ENCODE measurements at places on chromosomes 6 and 20.
A peak's percentile ranks its signal among the peaks of the same experiment; 100 is the strongest.

DNA sequence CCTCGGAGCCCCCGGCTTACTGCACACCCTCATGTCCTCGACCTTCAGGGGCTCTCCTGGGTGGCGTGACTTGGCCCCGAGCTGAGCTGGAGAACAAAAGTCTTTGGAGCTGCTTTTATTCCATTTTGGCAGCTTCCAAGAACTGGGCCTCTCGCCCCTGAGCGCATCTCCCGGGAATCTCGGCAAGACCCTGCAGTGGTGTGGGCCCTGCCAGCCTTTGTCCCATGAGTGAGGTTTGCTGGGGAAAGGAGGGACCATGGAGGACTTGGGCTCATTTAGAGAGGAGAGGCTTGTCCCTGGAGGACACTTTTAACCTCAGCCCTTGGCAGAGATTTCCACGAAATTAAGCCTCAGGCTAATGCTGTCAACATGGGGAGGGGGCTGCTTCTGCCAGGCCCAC, 62.3 kb upstream of the SLCO4A1 start:
- no peak for DNase-seq

GRCh38 chr20:33276303-33277113, 6.5 kb upstream of the BPIFB1 start:
- DNase-seq = no peak

- DNase-seq = no peak
These were observed 26.3 kb downstream of the C6orf89 start for GRCh38 chr6:36912030-36912454.

- DNase-seq = no peak
These were observed 2.0 kb downstream of the TBX18 start for GRCh38 chr6:84762220-84763002.

DNA sequence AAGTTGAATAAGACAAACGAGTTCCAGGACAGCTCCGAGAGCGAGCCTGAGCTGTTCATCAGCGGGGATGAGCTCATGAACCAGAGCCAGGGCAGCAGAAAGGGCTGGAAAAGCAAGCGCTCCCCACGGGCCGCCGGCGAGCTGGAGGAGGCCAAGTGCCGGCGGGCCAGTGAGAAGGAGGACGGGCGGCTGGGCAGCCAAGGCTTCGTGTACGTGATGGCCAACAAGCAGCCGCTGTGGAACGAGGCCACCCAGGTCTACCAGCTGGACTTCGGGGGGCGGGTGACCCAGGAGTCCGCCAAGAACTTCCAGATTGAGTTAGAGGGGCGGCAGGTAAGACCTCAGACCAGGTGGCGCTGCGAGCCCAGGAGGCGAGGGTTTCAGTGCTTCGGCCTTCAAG, 56.0 kb upstream of the TMEM181 start:
- DNase-seq = no peak

DNA sequence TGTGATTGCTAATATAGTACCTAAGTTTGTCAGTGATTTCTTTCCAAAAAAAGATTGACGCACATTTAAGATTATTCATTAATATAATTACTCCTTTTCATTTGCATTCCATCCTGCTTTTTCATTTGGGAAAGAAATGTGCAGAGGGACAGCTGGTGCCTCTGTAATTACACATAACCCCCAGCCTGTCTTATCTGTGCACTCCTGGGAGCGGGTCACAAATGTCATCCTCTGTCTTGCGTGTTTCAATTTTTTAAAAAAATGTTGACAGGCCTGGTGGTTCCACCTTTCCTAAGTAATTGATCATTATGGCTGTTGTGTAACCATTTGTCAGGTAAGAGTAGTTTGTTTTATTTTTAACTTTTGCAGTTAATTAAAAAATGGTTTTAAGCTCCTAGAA, 92.7 kb downstream of the SLX4IP start:
- no peak for DNase-seq

GRCh38 chr6:165636402-165637048, 26.5 kb downstream of the PDE10A start:
- no peak for DNase-seq

GRCh38 chr6:91719414-91719813, 1132.5 kb upstream of the MAP3K7 start:
- DNase-seq = no peak

- no peak for DNase-seq
These were observed 4.6 kb downstream of the TMEM181 start for GRCh38 chr6:158564243-158565121.

DNA sequence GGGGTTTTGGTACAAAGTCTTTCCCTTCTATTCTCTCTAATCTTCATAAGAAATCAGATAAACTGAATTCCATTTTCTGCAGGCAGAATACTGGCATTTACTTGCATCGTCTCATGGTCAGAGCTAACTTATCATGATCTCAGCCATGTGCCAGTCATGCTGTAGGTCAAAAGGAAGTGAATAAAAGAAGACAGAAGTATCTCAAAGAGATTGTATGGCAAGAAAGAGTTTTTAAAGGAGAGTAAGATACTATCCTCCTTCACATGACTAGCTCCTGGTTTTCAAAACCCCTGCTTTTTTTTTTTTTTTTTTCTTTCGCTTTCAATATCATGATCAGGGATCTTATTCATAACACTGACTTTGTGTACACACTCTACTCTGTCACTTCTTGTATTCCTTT, 398.3 kb downstream of the C6orf118 start:
- DNase-seq = no peak

DNA sequence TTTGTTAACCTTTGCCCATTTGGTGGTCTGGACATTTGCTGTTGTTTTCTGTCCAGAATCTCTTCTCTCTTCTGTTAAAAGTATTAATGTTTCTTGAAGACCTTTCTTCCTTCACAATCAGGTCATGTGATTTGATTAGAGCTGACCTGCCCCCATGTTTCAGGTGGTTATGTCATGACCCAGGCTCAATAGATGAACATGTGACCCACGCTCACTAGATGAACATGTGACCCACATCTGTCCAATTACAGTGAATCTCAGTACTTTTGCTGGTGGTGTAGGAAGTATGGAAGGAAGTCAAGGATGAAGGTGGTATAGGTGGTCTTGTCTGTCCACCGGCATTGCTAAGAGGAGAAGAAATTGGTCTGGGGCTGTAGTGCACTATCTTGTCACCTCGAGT, 289.1 kb upstream of the JAG1 start:
- DNase-seq = no peak

DNA sequence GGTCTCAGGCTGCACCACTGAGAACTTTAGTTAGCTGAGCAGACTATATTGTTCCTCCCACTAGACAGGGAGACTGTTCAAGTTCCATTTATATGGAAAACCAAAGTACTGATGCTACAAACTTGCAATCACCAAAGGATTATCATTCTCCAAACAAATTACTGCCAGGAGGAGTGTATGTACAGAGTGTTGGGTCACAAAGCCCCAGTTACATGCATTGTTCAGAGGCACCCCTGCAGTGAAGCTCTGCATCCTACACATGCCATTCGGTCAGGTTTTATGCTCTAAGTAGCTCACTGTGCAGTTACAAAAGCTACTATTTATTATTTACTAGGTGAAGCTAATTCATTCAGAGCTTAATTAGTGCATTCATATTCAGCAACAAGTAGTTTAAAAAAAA, 75.8 kb downstream of the SMLR1 start:
- DNase-seq = no peak

GRCh38 chr20:17871181-17871580, 97.4 kb downstream of the SNX5 start:
- DNase-seq = peak; percentile 71

GRCh38 chr6:11738661-11739375, 39.8 kb downstream of the ADTRP start:
- DNase-seq = no peak

- no peak for DNase-seq
These were observed 115.7 kb upstream of the PRND start for GRCh38 chr20:4606051-4606450.

DNA sequence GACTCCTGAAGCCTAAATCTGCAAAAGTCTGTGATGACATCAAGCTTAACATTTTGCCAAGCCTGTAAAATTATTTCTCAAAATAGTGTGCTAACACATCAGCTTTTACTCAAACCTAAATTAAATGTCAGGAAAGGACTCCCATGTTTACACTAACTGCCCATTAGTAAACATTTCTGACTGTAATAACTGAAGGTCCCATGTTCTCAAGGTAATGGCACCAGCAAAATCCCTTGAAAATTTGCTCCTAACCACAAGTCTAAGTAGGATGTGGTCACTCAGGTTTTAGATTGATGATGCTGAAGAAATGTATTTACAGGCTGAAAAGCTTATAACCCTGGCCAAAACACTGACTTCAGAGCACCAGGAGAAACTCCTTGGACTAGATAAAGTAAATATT, 33.0 kb downstream of the BACH2 start:
- DNase-seq = no peak

DNA sequence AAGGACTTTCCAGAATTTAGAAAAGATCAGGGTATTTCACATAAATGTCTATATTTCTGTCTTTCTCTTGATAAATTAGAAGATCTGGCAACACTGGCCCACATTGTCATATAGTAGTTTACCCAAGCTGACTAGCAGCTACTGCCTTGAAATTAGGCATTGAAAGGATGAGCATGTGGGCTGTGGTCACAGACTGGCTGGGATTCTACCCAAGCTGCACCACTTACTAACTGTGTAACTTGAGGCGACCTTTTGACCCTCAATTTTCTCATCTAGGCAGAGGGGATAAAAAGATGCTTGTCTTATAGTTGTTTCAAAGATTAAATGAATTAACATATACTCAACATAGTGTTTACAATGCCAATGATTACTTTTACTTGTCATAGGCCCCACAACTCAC, 152.7 kb upstream of the BMP2 start:
- no peak for DNase-seq

DNA sequence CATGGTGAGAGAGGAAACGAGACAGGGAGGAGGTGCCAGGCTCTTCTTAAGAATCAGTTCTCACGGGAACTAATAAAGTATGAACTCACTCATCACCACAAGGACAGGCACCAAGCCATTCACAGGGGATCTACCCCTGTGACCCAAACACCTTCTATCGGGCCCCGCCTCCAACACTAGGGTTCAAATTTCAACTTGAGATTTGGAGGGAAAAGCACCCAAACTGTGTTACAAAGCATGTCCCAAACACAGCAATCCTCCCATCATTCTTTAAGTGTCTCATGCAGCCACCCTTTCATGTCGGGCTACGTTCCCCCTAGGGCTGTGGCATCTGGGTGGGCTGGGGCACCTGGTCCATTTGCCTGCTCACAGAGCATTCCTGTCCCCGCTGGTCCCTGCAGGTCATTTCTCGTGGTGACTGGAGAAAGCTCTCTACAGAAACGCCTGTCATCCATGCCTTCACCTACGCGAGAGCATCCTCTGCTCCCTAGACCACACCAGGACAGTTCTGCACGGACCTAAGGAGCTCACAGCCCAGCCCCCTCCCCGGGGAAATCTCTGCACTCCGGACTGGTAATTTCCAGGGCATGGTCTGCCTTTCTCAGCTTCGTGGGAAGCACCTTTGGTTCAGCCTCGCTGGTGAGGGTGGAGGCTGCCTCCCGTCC, 79.6 kb downstream of the TTLL2 start:
- no peak for DNase-seq

DNA sequence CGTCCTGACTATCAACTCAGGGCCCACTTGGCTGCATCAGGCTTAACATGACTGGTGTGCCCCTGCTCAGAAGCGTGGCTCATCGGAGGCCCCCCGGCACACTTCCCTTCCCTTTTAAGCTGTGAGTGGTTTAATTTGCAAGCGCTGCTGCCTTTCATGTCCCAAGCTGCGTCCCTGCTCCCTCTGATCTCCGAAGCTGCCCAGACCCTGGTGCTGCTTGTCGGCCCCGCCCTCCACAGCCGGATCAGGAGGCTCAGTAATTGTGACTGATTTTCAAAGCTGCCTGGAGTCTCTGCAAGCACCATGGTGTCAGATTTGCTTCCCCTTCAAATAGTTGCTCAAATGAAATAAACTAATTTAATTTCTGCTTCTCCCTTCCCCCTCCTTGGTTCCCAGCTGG, 71.1 kb downstream of the CDH22 start:
- no peak for DNase-seq

- DNase-seq = no peak
These were observed 45.1 kb downstream of the FRK start for GRCh38 chr6:116015561-116015960.

GRCh38 chr6:33128318-33128717, 52.5 kb downstream of the HLA-DPB1 start:
- DNase-seq = no peak

- no peak for DNase-seq
These were observed 66.0 kb downstream of the SNX5 start for GRCh38 chr20:17902531-17903083.

GRCh38 chr6:17831135-17831534, 124.4 kb upstream of the NUP153 start:
- DNase-seq = no peak

DNA sequence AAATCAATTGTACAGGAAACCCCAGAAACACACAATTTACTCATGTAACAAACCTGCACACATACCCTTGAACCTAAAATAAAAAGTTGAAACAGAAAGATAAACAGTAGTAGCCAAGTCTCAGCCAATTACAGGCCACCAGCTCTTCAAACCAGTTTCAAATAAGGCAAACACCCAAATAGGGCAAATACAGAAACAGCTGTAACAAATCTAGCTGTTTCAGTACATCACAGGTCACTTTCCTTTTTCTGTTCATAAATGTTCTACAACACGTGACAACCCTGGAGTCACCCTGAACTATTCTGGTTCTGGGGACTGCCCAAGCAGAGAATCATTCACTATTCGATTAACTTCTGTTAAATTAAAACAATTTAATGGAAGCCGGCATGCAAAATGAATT, 329.0 kb downstream of the GJA1 start:
- no peak for DNase-seq

DNA sequence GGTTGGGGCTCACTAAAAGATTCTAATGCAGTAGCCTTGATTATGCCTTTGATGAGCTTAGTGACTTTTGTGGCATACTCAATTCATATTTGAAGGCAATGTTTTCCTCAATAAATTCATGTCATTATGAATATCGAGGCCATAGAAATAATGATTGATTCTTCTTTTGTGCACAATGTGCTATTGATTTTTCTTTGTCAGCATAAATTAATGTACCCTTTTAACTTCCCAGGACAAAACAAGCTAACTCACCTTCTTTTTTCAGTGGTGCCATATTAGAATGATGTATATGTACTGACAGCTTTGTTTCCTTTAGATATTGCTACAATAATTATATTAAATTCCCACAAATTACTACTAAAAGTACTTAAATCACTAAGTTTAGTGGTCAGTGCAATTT, 484.3 kb upstream of the HS3ST5 start:
- DNase-seq = no peak

GRCh38 chr20:14069796-14070195, 74.5 kb downstream of the MACROD2 start:
- DNase-seq = no peak

- DNase-seq = no peak
These were observed 4.1 kb downstream of the CNBD2 start for GRCh38 chr20:35972462-35972861.

DNA sequence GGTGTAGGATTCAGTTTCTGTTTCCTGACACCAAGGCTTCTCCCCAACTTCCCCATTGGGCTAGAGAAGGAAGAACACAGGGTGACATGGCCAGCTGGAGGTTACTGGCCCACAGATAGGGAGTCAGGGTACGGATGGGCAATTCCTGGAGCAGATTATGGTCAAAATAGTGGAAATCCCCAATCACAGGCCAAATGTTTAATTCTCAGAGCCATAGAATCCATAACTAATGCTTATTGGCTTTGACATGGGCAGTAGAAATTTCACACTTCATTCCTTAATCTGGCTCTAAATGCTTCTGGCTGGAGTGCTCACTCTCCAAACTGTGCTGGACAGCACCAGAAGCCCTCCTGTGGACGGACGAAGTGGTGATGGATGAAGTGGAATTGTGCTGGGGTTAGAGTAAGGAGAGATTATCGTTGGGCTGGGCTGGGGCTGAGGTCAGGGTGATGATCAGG, 887 bp downstream of the SIGLEC1 start:
- no peak for DNase-seq

Data from iPS DF 19.7 (cell line).